ENCODE measurements at places on chromosomes 6 and 20. TPM values are rescaled to one million over a fixed set of nuclear protein-coding genes. Genes with fewer than 3 reads are reported as not detected.
A peak's percentile ranks its signal among the peaks of the same experiment; 100 is the strongest.

DNA sequence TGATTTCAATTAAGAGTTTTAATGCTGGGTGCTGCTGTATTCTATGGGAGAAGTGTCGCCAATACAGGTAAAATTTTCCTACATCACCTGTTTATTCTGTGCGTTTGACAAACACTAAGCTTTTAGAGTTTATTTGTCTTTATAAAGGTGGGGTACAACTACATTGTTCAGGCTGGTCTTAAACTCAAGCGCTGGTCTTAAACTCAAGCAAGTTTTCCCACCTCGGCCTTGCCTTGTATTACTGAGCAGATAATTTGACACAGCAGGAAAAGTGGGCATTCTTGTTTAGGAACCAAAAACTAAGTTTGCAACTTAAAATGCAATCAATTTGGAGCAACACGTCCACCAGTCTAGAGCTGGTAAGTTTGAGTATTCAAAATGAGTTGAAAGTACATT, 112.9 kb upstream of the BTN3A2 start:
- peaks cover 3% of the 10 kb centered on the region for H3K4me1 ChIP-seq
- H3K27ac ChIP-seq = peak overlapping the region; percentile 71
- H3K4me3 ChIP-seq = peak overlapping the region; percentile 85
- DNase-seq = no peak
- H3K36me3 ChIP-seq = no peaks in the 10 kb centered on the region

DNA sequence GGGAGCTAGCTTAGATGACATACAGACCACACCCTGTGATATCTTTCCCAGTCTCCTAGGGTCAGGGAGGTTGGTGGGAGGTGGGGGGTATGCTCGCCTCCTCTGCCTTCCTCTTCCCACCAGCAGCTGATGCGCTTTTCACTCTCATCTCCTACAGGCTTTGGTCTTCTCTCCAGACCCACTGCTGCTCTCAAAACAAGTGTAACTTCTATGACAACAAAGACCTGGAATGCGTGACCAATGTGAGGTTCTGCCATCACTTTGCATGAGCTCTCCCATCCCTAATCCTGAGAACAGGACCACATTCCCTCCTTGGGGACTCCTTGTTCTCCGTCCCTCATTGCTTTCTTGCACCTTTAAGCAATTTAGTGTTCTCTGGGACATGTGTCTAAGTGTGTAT, 2.7 kb downstream of the CTSA start:
- H3K27ac ChIP-seq = no peak overlapping the region
- H3K4me3 ChIP-seq = no peak overlapping the region
- no peaks in the 10 kb centered on the region for H3K27me3 ChIP-seq
- DNase-seq = no peak
- H3K4me1 ChIP-seq = peaks cover 30% of the 10 kb centered on the region

DNA sequence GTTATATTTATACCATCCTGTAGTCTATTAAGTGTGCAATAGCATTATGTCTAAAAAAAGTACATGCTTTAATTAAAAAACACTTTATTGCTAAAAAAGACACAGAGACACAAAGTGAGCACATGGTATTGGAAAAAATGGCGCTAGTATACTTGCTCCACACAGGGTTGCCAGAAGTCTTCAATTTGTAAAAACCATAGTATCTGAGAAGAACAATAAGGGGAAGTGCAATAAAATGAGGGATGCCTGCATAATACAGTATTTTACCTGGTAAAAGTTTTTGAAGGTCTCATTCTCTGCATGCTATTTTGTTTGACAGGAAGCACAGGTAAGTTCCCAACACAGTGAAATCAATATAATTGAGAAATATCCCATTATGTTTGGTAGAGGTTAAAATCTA, 1.6 kb downstream of the NOX3 start:
- H3K27ac ChIP-seq = no peak overlapping the region
- DNase-seq = no peak
- no peaks in the 10 kb centered on the region for H3K4me1 ChIP-seq
- no peak overlapping the region for H3K4me3 ChIP-seq
- H3K27me3 ChIP-seq = no peaks in the 10 kb centered on the region

HRH3 gene
- total RNA-seq = 0.07 TPM

MYH7B gene
- 0.05 TPM for total RNA-seq

All from astrocyte (in vitro differentiated cells and primary cell).